ENCODE measurements at places on chromosomes 6 and 20. TPM values are rescaled to one million over a fixed set of nuclear protein-coding genes. Genes with fewer than 3 reads are reported as not detected.
A peak's percentile ranks its signal among the peaks of the same experiment; 100 is the strongest.

DNA sequence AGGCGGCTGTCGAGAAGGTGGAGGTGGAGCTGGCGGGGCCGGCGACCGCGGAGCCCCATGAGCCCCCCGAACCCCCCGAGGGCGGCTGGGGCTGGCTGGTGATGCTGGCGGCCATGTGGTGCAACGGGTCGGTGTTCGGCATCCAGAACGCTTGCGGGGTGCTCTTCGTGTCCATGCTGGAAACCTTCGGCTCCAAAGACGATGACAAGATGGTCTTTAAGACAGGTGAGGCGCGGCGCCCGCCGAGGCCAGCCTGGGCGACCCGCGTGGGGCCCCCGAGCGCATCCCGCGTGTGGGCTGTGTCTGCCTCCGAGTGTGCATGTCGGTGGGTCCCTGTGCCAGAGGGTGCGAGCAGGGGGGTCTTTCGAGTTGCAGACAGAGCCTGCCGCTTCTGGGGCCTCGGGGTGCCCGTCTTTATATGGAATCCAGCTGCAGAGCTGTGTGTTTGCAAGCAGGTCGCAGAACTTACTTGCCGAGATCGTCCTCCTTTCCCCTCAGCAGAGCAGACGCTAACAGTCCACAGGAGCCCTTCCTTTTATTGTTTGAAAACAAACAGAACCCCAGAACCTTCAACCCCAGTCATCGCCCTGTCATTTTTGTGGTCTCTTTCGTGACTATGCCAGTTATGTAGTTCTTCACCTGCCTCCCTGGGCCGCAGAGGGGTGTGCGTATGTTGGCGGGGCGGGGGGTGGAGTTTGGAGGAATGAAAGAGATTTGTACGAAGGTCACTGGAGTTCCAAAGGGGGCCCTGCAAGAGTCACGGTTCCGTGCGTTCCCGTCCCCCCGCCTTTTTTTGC is 766 bp downstream of the SLC16A10 start:
- no peak overlapping the region for H3K27ac ChIP-seq
- H3K4me1 ChIP-seq: peaks cover 2% of the 10 kb centered on the region
- DNase-seq: no peak

The ZC2HC1B gene
- polyA plus RNA-seq: not detected

DNA sequence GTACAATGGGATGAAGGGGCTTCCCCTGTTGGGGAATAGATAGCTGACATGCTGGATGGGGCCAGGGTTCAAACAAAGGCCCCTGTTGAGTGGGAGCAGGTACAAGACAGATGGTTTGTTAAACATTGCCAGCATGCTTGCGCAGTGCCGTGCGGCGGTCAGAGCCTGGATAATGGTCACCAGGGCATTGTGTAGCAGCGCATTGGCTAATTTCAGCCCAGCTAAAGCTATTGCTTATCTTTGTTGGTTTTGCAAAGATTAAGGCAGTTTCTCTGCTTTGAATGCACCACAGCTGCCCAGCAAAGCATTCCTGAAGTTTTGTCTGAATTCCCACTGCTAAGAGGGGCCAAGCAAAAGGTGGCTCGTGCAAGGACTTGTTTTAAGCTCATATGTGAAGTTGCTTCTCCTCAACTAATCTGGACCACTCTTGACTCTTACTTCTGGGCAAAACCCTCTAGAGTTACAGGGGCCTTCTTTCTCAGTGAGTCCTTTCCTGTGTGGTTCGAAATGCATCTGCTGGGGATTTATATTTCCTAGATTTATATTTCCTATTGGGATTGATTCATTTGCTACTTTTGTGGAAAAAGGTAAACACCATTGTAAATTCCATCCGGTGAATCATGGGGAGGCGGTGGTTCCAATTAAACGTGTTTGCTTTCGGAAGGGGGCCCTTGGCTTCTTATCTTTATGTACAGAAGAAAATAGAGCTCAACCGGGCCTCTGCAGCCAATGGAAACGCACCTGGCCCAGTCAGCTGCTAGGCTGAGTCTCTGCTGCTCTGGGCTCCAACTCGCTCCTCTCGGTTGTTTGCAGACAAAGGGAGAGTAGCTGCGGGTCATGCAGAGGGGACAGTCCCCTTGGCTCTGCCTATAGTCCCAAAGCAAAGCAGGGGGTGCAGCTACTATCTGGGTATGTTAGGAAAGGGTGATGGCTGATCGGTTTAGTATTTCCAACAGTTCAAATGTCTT is 72.1 kb downstream of the FOXA2 start:
- no peak overlapping the region for H3K27ac ChIP-seq
- H3K4me3 ChIP-seq: no peak overlapping the region
- H3K36me3 ChIP-seq: no peaks in the 10 kb centered on the region
- H3K4me1 ChIP-seq: no peaks in the 10 kb centered on the region

DNA sequence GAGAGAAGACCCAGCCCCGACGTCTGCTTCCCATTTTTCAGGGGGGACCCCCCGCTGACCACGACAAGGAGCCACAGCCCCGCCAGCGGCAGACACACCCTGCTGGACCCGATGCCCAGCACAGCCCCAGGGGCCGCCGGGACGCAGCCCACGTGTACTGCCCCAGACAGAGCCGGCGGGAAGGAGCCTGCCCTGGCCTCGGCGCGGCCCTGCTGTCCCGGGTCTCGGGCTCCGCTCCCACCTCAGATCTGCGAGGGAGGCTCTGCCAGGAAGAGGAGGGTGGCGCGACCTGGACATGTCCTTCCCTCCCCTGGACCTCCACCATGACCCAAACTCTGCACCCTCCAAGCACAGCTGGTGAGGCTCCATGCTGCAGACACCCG is 54.7 kb downstream of the KCNQ2 start:
- H3K4me1 ChIP-seq: no peaks in the 10 kb centered on the region
- peaks cover 46% of the 10 kb centered on the region for H3K27me3 ChIP-seq
- no peak overlapping the region for H3K4me3 ChIP-seq

The TMC2 gene
- not detected for polyA plus RNA-seq

- DNase-seq: peak; percentile 65
- peak overlapping the region; percentile 13 for H3K4me3 ChIP-seq
- 0 out of 2 replicates have a peak, but pooled peaks cover 1% of the 10 kb centered on the region for H3K27me3 ChIP-seq
- peaks cover 4% of the 10 kb centered on the region for H3K4me1 ChIP-seq
- peaks cover 10% of the 10 kb centered on the region for H3K36me3 ChIP-seq
Observed at GRCh38 chr6:7615611-7616383, 25.8 kb downstream of the SNRNP48 start.

The NHLRC1 gene
- polyA plus RNA-seq: 1.0 TPM

GRCh38 chr6:168120390-168121302 is 41.6 kb upstream of the FRMD1 start:
- H3K36me3 ChIP-seq: no peaks in the 10 kb centered on the region
- H3K27me3 ChIP-seq: peaks cover 8% of the 10 kb centered on the region
- no peak overlapping the region for H3K27ac ChIP-seq
- DNase-seq: no peak

- no peaks in the 10 kb centered on the region for H3K36me3 ChIP-seq
- no peak overlapping the region for H3K27ac ChIP-seq
- H3K4me3 ChIP-seq: no peak overlapping the region
- H3K27me3 ChIP-seq: peaks cover 9% of the 10 kb centered on the region
- peaks cover 6% of the 10 kb centered on the region for H3K4me1 ChIP-seq
Observed at GRCh38 chr20:36085686-36086267, 68.8 kb upstream of the EPB41L1 start.

DNA sequence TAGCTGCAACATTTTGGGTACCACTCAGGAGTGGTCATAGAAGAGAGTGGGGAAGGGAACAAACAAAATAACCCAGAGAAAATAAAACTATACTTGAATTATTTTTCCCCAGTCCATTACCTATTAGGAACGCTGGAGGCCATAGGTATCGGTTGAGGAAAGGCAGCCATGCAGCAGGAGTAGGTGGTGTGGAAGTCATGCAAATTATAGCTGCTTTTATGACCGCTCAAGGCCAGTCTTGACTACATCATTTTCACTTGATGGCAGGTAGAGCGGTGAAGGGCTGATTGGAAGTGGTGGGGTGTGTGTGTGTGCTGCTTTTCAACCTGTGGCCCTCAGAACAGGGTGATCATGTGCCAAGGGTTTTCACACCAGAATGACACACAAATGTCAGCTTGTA is 36.5 kb upstream of the KIF13A start:
- DNase-seq: no peak
- H3K36me3 ChIP-seq: no peaks in the 10 kb centered on the region
- H3K4me3 ChIP-seq: no peak overlapping the region
- H3K27me3 ChIP-seq: no peaks in the 10 kb centered on the region

The CCM2L gene
- polyA plus RNA-seq: not detected

DNA sequence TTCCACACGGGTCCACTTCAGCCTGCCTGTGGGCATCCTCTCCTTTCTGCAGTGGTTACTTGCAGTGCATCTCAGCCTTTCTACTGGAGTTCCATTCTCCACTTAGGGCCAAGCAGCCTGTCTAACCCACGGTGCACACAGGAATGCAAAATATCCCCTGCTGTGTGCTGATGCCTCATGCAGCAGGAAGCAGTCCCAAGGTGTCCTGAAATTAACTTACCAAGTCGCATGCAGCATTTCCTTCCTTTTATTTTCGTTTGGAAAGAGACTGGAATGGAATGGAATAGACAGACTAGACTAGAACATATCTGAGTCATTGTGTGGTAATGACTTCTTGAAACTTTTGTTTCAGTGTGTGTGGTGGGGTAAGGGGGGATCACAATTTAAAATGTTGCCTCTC is 25.9 kb upstream of the FOXQ1 start:
- no peaks in the 10 kb centered on the region for H3K36me3 ChIP-seq
- peaks cover 2% of the 10 kb centered on the region for H3K27me3 ChIP-seq
- peak; percentile 71 for DNase-seq
- peak overlapping the region; percentile 66 for H3K27ac ChIP-seq
- no peak overlapping the region for H3K4me3 ChIP-seq

The SEL1L2 gene
- not detected for polyA plus RNA-seq

The CBLN4 gene
- not detected for polyA plus RNA-seq

GRCh38 chr6:139150920-139151319 is 16.0 kb downstream of the HECA start:
- peaks cover 27% of the 10 kb centered on the region for H3K4me1 ChIP-seq
- no peaks in the 10 kb centered on the region for H3K36me3 ChIP-seq
- H3K4me3 ChIP-seq: no peak overlapping the region
- no peak overlapping the region for H3K27ac ChIP-seq
- DNase-seq: no peak

DNA sequence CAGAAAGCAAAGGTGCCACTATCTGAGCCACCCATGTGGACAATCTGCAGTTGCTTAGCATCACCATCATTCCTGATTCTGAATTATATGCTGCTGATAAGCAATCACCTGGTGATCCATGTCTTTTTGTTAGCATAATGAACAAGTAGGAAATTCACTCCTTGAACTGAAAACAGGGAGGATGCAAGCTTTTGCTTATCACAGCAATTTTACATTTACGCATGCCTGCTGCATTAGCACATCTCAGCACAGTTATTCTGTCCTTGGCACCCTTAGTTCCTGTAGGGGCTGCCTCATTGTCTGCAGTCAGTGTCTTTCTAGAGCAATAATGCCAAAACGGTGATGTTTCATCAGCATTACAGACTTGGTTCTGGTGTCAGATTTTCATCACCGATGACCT is 162.6 kb downstream of the KIF16B start:
- peaks cover 1% of the 10 kb centered on the region for H3K4me1 ChIP-seq
- DNase-seq: no peak
- no peak overlapping the region for H3K27ac ChIP-seq
- H3K27me3 ChIP-seq: no peaks in the 10 kb centered on the region
- H3K4me3 ChIP-seq: no peak overlapping the region

GRCh38 chr20:37359331-37359730 is 13.4 kb downstream of the SRC start:
- H3K27ac ChIP-seq: no peak overlapping the region
- H3K36me3 ChIP-seq: peaks cover 8% of the 10 kb centered on the region
- H3K27me3 ChIP-seq: no peaks in the 10 kb centered on the region
- H3K4me1 ChIP-seq: peaks cover 5% of the 10 kb centered on the region

GRCh38 chr20:53865901-53866793 is 204.2 kb downstream of the BCAS1 start:
- H3K4me3 ChIP-seq: peak overlapping the region; percentile 8
- peak overlapping the region; percentile 87 for H3K27ac ChIP-seq
- H3K4me1 ChIP-seq: peaks cover 23% of the 10 kb centered on the region
- DNase-seq: peak; percentile 77
- no peaks in the 10 kb centered on the region for H3K27me3 ChIP-seq

The ANKRD6 gene
- polyA plus RNA-seq: 0.12 TPM

DNA sequence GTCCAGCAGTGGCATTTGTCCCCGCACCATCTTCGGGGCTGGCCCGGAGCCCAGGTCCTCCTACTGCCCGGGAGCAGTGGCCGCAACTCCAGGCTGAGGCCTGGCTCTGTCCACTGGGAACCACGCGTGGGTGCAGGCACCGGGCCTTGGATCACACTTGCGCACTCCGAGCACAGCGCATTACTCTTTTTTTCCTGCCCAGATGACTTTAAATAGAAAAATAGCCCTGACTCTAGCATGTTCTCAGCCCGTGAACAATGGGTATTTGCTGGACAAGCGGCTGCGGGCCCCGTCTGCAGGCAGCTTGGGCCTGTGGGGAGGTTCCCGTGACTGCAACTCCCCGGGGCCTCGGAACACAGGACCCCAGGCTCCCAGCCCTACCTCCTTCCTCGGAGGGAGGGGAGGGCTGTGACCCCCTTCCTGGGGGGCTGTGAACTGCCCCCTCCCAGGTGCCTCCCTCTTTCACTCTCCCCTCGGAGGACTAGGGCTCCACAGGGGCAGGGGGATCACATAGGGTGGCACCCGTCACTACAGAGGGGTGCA is 162.2 kb downstream of the TBXT start:
- DNase-seq: peak; percentile 62
- no peaks in the 10 kb centered on the region for H3K27me3 ChIP-seq
- H3K36me3 ChIP-seq: no peaks in the 10 kb centered on the region
- no peak overlapping the region for H3K4me3 ChIP-seq
- peaks cover 28% of the 10 kb centered on the region for H3K4me1 ChIP-seq

The SYCP2L gene
- not detected for polyA plus RNA-seq

The C6orf141 gene
- not detected for polyA plus RNA-seq

- peaks cover 33% of the 10 kb centered on the region for H3K27me3 ChIP-seq
- no peaks in the 10 kb centered on the region for H3K4me1 ChIP-seq
- no peak overlapping the region for H3K27ac ChIP-seq
- no peak for DNase-seq
Observed at GRCh38 chr20:62117658-62118057, 4.6 kb upstream of the LSM14B start.

DNA sequence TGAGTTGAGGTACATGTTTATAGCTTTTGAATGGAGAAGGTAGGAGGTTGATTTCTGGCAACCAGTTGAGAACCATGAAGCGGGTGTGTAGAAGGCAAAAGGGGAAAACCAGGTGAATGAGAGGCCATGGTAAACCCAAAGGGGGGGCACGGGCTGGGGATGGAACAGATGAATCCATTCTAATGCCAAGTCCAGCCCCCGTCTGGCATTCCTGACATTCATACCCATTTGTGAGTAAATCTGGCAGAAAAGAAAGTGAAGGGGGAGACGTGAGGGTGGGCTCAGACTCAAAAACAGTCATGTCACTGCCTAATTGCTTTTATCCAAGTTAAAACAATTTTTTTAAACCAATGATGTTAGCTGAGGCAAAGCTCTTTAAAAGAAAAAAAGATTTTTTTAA is 172.8 kb upstream of the QKI start:
- no peak overlapping the region for H3K27ac ChIP-seq
- H3K4me3 ChIP-seq: no peak overlapping the region
- no peaks in the 10 kb centered on the region for H3K4me1 ChIP-seq
- no peaks in the 10 kb centered on the region for H3K36me3 ChIP-seq
- no peak for DNase-seq
- no peaks in the 10 kb centered on the region for H3K27me3 ChIP-seq

GRCh38 chr20:8433291-8433690 is 301.2 kb downstream of the PLCB1 start:
- H3K27ac ChIP-seq: no peak overlapping the region
- H3K4me3 ChIP-seq: no peak overlapping the region
- H3K36me3 ChIP-seq: no peaks in the 10 kb centered on the region
- H3K4me1 ChIP-seq: peaks cover 1% of the 10 kb centered on the region
- no peaks in the 10 kb centered on the region for H3K27me3 ChIP-seq

Measured in IMR-90 (cell line).